CD4-positive, alpha-beta T cell treated with Interleukin-15 for 1 hour (primary cell): ENCODE measurements at places on chromosomes 16 and 17.

- no peak for DNase-seq
These were observed 71.1 kb downstream of the MRM1 start for GRCh38 chr17:36672403-36672918.

GRCh38 chr16:83698964-83699363, 108.8 kb upstream of the HSBP1 start:
- DNase-seq, result no peak

- DNase-seq, result no peak
These were observed 9.6 kb downstream of the POLR2C start for GRCh38 chr16:57471852-57472664.

DNA sequence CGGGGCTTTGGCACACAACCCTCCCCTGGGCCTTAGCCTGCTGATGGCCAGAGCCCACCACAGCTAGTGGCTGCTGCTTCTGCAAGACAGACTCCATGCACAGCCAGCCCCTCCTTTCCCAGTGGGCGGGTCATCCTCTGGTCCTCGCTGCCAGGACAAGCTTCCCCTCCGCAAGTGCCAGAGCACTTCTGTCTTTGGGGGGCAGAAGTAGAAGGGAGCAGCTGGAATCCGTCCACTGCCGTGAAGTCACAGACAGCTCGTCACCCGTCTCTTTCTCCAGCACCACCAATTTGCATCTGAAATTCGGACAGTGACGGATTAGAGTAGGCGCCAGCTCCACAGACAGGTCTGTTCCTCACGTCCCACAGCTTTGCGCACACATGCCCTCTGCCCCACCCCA, 31.3 kb upstream of the NAT9 start:
- no peak for DNase-seq

GRCh38 chr17:82519971-82520903, 705 bp downstream of the FOXK2 start:
- peak; percentile 20 for DNase-seq

DNA sequence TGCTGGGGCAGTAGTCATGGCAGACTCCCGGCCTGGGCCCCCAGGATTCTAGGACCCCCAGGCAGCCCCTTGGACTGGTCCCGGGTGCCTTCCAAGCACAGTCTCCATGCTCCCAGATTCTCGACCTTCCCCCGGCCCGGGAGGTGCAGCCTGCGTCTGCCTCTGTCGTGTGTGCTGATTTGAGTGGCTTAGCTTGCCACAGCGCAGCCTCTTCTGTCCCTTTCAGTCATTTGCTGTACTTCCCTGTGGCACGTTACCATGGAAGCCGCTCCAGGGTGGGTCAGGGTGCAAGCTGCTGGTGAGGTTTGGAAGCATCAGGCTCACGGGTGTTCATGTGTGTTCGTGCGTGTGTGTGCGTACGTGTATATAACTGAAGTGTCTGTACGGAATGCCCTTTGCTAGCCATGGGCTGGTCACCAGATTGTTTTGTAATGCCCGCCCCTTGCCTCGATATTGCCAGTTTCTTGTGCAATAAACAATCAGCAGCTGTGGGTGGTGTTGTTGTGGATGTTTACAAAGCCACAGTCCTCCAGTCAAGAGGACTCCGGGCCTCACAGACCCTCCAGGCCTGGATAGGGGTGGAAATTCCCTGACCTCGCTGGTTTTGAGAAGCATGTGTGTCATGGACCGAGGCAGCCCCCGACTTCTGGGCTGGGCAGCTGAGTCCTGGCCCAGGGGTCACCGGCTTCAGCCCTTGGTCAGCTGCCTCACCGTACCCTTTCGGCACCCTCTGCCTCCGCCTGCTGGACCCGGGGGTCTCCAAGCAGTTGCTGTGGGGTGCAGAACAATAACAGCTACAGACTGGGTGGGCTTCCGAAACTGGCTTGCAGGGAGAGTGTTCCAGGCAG, 9.7 kb upstream of the CLEC18A start:
- no peak for DNase-seq

DNA sequence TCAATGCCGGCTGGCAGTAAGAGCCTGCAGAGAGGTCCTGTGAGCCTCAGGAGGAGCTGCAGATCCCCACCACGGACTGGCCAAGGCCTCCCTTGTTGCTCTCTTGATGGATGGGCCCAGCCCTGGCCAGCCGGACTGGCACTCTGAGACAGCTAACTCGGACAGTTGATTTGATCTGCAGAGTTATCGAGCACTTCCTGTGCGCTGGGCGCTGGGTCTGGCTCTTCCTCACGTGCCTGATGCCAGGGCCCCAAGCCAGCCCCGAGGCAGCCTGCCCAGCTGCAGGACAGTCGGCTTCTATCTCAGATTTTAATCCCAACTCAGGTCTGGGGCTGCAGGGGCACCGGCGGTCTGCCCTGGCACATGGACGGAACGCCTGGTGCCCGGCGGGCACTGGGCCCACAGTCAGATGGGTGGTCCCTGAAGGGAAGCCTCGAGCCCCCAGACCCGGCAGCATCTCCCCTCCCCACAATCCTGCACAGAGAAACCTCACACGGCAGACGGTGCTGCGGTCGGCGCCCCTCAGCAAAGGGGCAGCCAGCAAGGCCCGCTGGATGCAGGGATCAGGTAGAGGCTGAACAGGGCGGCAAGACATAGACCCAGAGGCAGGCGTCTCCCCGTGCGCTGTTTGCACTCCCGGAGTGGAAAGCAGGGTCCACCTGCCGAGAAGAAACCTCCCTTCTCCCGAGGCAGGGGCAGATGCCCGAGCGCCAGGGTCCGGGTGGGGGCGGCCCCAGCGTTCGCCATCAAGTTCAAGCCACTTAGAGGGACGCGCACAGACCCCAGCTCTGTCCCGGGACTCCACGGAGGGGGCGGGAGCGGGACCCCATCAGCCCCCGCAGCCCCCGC, 34.0 kb downstream of the TIMM22 start:
- no peak for DNase-seq

- no peak for DNase-seq
These were observed 1.6 kb downstream of the SLC47A2 start for GRCh38 chr17:19714542-19715411.

GRCh38 chr17:39402890-39403605, 1.6 kb upstream of the FBXL20 start:
- no peak for DNase-seq

GRCh38 chr17:21304091-21304490, 19.6 kb downstream of the MAP2K3 start:
- DNase-seq, result peak; percentile 16

- DNase-seq, result peak; percentile 56
These were observed 296.2 kb downstream of the SEC14L1 start for GRCh38 chr17:77437017-77437416.
